Hepatocyte (in vitro differentiated cells): ENCODE measurements at places on chromosomes 12 and 14. TPM values are rescaled to one million over a fixed set of nuclear protein-coding genes. Genes with fewer than 3 reads are reported as not detected.

GRCh38 chr14:55430024-55430690 lies 10.3 kb downstream of the TBPL2 start:
- H3K27me3 ChIP-seq, result no peaks in the 10 kb centered on the region
- DNase-seq, result peak; percentile 87
- no peak overlapping the region for H3K27ac ChIP-seq
- H3K4me3 ChIP-seq, result no peak overlapping the region

- DNase-seq, result no peak
- no peaks in the 10 kb centered on the region for H3K27me3 ChIP-seq
- H3K4me1 ChIP-seq, result no peaks in the 10 kb centered on the region
- no peaks in the 10 kb centered on the region for H3K36me3 ChIP-seq
- H3K27ac ChIP-seq, result no peak overlapping the region
- no peak overlapping the region for H3K4me3 ChIP-seq
Observed at GRCh38 chr12:66428261-66428660, 126.0 kb downstream of the HELB start.

DNA sequence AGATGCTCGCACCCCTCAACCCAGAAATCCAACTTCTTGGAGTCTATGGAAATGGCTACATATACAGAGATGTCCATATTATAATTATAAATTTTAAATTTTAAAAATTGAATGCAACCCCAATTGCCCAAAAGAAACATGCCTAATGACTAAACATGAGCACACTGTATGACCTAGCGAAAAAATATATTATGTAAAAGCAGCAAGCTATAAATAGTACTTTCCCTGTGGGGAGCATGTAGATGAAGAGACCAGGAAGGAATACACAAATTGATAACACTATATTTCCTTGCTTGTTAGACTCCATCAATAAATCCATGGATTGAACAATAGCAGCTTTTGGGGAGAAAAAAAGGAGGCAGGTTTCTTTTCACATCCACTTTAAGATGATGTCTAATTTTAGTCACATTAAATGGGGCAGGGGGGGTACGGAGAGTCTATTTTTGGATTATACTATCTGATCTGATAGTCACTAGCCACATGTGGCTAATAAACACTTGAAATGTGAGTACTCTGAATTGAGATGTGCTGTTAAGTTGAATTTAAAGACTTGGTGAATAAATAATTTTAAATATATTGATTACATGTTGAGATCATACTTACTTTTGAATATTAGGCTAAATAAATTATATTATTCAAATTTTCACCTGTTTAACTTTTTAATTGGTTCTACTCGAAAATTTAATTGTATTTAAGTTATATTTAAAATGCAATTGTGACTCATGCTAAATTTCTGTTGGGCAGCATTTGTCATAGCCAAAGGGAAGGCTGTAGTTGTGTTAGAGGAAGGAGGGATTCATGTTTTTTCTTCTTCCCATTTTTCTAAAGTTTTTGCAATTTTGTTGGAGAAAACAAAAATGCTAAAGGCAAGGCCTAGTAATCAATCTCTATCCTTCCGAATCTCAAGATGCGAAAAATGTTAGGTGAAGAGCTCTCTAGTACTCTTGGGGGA lies 17.5 kb downstream of the MAX start:
- H3K27ac ChIP-seq, result no peak overlapping the region
- H3K27me3 ChIP-seq, result no peaks in the 10 kb centered on the region
- peaks cover 22% of the 10 kb centered on the region for H3K4me1 ChIP-seq
- H3K36me3 ChIP-seq, result peaks cover 15% of the 10 kb centered on the region
- DNase-seq, result no peak

Gene LPCAT3
- total RNA-seq, result 76.9 and 78.6 TPM in 2 replicates

Gene CHGA
- 48.2 and 61.3 TPM in 2 replicates for total RNA-seq

GRCh38 chr14:103856607-103857006 lies 9.2 kb upstream of the PPP1R13B start:
- no peak for DNase-seq
- H3K36me3 ChIP-seq, result no peaks in the 10 kb centered on the region
- H3K27me3 ChIP-seq, result no peaks in the 10 kb centered on the region
- H3K27ac ChIP-seq, result no peak overlapping the region
- peaks cover 12% of the 10 kb centered on the region for H3K4me1 ChIP-seq
- H3K4me3 ChIP-seq, result no peak overlapping the region

GRCh38 chr12:129641926-129642325 lies 261.9 kb downstream of the TMEM132D start:
- no peaks in the 10 kb centered on the region for H3K27me3 ChIP-seq
- no peak for DNase-seq
- no peaks in the 10 kb centered on the region for H3K36me3 ChIP-seq
- no peaks in the 10 kb centered on the region for H3K4me1 ChIP-seq
- H3K27ac ChIP-seq, result no peak overlapping the region

DNA sequence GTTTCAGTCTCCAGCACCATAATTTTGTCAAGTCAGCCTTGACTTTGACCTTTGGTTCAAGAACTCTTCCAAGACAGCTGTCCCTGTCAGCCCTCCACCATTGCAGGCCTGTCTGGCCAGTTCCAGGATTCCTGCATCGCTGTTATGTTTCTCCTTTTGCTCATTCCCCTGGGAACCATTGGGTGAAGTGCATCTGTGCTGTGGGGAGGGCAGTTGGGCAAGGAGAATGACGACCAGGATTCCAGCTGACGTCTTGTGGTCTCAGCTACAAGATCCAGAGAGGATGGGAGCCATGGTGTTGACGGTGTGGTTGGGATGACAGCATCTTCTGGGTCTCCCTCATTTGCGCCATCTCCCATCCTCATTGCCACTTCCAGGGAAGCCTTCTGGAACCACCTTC lies 45.9 kb upstream of the SLC24A4 start:
- no peak overlapping the region for H3K27ac ChIP-seq
- no peaks in the 10 kb centered on the region for H3K36me3 ChIP-seq
- H3K4me3 ChIP-seq, result no peak overlapping the region
- no peaks in the 10 kb centered on the region for H3K4me1 ChIP-seq
- peaks cover 10% of the 10 kb centered on the region for H3K27me3 ChIP-seq

DNA sequence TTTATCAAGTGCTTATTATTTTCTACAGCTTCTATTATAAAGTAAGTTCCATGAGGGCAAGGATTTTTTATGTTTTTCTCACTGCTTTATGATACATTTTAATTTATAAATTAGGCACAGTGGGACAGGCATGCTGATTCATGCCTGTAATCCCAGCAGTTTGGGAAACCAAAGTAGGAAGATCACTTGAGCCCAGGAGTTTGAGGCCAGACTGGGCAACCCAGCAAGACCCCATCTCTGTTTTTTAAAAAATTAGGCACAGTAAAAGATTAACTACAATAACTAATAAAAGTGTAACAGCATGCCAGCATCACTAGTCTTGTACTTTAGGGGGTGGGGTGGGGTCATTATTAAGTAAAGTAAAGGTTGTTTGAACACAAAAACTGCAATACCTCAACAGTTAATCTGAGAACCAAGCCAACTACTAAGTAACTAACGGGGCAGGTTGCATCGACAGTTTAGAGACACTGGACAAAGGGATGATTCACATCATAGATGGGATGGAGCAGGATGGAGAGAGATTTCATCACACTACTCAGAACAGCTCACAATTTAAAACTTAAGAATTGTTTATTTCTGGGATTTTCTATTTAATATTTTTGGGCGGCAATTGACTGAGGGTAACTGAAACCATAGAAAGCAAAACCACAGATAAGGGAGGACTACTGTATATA lies 119.5 kb downstream of the PLEKHA5 start:
- DNase-seq, result no peak
- H3K27ac ChIP-seq, result no peak overlapping the region
- no peaks in the 10 kb centered on the region for H3K36me3 ChIP-seq
- no peaks in the 10 kb centered on the region for H3K4me1 ChIP-seq
- no peaks in the 10 kb centered on the region for H3K27me3 ChIP-seq
- no peak overlapping the region for H3K4me3 ChIP-seq

Gene KRT7
- total RNA-seq, result 12.6 and 27.1 TPM in 2 replicates

- peaks cover 12% of the 10 kb centered on the region for H3K4me1 ChIP-seq
- H3K27me3 ChIP-seq, result peaks cover 91% of the 10 kb centered on the region
- no peak overlapping the region for H3K27ac ChIP-seq
- DNase-seq, result no peak
- peak overlapping the region; percentile 1 for H3K4me3 ChIP-seq
Observed at GRCh38 chr14:28765169-28765830, 1.3 kb upstream of the FOXG1 start.

- no peaks in the 10 kb centered on the region for H3K4me1 ChIP-seq
- H3K36me3 ChIP-seq, result no peaks in the 10 kb centered on the region
- no peak for DNase-seq
Observed at GRCh38 chr12:77837876-77838291, 7.2 kb downstream of the NAV3 start.

Gene PALS1
- total RNA-seq, result 38.1 and 39.4 TPM in 2 replicates
